Left lobe of liver (tissue), 2 donors: ENCODE measurements at places on chromosomes 5 and 9. TPM values are rescaled to one million over a fixed set of nuclear protein-coding genes. Genes with fewer than 3 reads are reported as not detected.

DNA sequence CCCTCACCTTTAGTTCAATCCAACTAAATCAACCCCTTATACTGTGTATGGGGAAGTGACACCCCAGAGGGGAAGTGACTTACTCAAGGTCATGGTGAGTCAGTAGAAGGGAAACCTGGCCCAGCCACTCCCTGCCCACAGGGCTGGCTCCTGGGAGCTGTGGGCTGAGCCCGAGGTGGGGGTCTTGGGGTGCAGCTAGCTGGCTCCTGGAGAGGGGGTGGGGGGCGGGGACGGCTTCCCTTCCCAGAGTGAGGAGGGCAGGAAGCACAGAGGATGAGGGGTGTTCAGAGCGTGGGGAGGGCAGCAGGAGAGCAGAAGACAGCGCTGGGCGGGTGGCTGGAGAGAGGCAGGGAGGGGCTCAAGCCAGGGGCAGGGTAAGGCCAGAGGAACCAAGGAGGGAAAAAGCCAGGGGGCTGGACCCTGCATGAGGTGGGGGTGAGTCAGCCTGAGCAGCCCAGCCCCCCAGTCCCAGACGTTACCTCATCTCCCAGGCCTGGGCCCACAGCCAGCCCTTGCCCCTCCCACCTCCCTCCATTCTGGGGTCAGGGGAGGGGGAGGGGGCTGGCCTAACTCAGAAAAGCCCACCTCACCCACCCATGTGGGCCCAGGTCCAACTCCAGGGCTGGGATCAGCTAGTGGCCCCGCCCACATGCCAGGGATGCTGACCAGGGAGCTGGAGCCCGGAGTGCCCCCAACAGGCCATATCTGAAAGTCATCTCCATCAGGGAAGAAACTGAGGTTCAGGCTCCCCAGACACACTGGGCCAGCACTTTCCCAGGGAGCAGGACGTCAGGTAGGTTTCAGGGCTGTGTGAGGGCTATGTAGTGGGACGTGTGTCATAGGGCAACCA is 2.8 kb downstream of the PDLIM7 start:
- no peak for DNase-seq

GRCh38 chr9:133845440-133845839 is 107.3 kb upstream of the SARDH start:
- peak; percentile 73 for DNase-seq

- peak; percentile 57 for DNase-seq
Observed at GRCh38 chr9:109118808-109119438, 824 bp downstream of the TMEM245 start.

DNA sequence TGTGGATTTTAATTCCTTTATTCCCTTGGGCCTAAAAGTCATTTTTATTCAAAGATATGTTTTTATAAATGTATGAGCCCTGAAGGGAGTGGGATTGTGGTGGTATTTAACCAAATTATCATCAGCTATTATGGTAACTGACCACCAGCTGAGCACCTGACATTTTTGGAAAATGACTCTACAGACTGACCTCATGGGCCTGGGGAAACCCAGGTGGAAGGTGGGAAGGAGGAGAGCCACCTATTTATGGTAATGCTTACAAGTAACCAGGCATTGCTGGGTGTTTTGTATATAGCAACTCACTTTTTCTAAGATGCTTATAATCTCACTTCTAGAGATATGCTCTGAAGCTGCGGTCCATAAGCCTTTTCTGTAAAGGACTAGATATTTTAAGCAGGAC is 22.3 kb upstream of the NFIB start:
- DNase-seq = no peak

DNA sequence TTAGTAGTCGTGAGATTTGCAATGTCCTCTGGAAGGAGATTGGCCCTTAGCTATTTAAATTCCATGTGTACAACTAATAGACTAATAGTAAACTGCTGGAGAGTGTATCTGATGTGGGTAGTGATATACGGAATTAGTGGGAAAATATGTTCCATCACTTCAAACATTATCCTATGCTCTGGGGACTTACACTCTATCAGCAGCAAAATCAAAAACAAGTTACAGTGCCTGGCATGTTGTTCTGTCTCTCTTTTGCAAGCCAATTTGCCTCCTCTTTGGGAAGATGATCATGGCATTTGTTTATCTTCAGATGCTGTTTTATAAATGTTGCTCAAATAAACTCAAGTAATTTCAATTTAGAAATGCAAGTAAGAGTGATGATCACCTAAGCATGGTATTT is 311.9 kb upstream of the ACO1 start:
- no peak for DNase-seq

- DNase-seq = no peak
Observed at GRCh38 chr5:79829260-79829659, 139.6 kb downstream of the CMYA5 start.

DNA sequence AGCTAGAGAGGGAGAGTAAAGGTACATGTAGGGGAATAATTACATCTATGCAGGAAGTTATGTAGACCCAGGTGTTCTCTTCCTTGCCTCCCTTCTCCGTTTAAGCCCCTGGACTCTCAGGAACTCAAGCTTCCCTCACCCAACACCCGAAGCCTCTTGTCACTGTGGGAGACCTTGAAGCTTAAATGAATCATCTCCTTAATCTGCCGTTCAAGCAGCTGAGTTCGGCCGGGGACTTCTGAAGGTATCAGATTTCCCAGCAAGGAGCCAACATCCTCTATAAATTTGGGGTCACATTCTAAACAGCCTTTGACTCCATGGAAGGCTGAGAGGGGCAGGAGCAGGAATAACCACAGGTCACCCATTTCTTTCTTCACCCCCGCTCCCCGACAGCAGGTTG is 412 bp downstream of the IZUMO3 start:
- DNase-seq = no peak

DNA sequence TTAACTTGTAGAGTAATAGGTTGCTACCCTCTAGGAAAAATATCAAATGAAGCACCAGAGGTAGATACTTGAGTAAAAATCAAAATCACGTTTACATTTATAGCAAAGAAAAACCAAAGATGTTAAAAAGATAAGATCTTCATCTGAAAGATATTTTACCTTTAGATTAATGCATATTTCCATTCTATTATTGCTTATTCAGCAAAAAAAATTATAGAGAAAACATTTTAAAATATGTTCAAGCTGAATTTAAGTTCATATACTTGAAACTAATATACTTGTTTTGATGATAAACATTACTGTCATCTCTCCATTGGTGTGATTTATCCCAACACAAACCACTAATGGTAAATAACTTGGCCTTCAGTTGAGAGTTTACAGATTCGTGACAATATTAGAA is 422.3 kb downstream of the CAAP1 start:
- no peak for DNase-seq

DNA sequence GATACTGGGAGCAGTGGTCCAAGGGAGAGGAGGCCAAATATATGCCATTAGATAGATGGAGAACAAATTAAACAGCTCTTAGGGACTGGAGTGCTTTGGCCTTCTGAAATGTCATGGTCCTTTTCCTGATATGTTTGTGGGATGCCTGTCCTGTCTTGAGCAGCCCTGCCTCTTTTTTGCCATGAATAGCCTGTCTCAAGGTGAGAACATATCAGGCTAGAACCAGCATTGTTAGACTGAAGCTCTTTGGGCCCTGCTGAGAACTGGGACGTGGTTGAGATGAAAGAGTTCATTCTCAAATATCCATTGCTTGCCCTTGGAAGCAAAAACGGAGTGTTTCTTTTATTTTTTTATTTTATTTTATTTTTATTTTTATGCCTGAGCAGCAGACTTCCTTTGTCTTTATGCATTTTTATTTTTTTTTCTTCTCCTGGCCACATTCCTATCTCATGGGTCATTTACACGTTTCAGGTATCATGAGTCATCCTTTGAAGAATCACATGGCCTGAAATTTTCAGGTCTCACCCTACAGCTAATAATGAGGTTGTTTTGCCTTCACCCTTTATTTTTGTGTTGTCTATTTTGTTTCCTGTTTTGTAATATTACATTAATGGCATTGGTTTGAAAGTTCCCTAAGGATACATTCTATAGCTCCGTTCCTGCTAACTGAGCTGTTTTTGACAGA is 371.4 kb downstream of the PSAT1 start:
- no peak for DNase-seq

- no peak for DNase-seq
Observed at GRCh38 chr5:162496100-162496808, 428.7 kb downstream of the GABRG2 start.

DNA sequence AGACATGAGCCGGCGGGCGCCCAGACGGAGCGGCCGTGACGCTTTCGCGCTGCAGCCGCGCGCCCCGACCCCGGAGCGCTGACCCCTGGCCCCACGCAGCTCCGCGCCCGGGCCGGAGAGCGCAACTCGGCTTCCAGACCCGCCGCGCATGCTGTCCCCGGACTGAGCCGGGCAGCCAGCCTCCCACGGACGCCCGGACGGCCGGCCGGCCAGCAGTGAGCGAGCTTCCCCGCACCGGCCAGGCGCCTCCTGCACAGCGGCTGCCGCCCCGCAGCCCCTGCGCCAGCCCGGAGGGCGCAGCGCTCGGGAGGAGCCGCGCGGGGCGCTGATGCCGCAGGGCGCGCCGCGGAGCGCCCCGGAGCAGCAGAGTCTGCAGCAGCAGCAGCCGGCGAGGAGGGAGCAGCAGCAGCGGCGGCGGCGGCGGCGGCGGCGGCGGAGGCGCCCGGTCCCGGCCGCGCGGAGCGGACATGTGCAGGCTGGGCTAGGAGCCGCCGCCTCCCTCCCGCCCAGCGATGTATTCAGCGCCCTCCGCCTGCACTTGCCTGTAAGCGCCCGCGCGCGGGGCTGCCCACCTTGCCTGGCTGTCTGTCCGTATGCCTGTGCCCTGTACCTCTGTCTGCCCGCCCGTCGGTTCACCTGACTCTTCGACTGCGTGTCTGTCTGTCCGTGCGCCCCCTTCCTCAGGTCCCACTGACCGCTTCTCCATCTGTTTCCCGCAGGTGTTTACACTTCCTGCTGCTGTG is 412 bp downstream of the FGF18 start:
- peak; percentile 44 for DNase-seq

DNA sequence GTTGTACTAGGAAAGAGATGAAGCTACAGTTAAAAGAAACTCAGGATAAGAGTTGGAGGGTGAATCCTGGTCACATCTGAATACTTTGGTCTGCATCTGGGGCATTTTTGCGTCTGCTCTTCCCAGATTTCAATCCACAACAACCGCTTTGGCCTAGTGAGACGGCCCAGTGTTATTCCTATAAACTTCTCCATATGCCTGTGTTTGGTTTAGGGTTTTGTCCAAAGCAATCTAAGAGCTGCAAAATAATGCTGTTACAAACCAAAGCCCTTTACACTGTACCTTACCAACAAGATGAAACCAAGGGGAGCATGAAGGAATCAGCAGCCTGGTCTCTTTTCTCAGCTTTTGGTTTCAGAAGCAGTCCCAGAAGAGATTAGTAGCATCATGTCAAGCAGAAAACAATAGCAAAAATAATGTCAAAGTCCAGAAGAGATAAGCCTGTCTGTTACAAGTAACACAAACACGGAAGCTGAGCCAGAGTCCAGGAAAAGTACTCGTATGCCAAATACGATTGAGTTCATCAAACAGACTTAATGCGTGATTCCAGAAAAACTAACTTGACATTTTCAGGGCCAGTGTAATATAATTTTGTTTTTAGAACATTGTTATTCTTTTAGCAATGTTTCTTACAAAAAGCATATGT is 379.9 kb upstream of the ACO1 start:
- no peak for DNase-seq

DNA sequence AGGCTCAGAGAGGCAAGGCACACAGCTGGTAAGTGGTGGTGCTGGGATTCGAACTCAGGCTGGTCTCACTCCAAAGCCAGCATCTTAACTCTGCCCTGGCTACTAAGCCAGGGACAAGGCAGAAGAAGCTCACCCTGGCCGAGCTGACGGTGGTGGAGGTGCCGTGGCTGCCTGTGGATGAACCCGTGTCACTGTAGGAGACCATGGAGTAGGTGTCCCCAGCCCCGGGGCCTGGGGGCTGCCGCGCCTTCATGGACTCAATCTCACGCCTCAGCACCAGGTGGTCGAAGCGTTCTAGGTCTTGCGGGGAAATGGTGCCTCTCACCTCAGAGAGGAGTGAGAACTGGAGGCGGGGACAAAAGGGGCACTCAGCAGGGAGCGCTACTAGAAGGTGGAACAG is 35.4 kb upstream of the AKNA start:
- no peak for DNase-seq

DNA sequence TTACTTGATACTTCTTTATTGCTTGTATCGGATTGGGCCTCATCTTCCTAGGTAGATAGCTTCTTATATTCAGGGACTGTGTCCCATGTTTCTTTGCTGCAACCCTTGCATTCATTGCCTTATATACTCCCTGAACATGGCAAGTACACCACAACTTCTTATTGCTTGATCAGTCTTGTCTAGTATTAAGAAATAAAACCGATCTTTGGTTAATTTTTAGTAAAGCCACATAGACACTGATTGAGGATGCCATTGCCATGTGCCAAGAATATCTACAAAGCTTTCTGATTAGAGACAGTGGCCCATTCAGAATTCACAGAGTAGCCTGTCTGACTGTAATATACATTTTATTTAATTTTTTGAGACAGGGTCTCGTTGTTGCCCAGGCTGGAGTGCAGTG is 34.7 kb upstream of the ANKRD55 start:
- DNase-seq = no peak

GRCh38 chr5:170495825-170496661 is 7.8 kb upstream of the KCNIP1 start:
- no peak for DNase-seq

- DNase-seq = no peak
Observed at GRCh38 chr5:140018096-140018481, 25.0 kb downstream of the NRG2 start.

- DNase-seq = no peak
Observed at GRCh38 chr9:72635197-72635596, 113.8 kb downstream of the TMC1 start.

DNA sequence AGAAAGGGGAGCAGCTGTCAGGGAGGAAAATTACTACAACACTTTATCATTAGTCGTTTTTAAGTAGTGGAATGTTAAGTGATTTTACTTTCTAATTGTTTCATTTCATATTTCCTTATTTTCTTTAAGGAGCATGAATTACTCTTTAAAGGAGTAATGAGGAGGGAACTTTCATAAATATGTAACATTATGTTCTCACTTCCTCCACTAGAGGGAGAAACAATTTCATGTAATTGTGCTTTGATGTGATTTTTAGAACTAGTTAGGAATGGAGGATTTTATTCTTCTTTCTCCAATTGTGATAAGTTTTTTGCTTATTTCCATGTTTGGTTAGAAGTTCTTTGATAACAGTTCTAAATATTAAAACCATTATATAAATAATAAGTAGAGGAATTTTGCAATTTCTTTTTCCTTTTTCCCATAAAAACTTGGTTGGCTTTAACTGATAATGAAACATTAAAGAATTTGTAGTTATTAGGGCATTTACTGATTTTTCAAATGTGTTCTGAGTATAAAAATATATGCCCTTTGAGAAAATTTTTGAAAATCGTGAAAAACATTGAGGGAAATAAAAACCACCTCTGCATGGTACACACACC is 25.6 kb downstream of the CEP78 start:
- DNase-seq = no peak

ARL14EPL gene
- not detected for total RNA-seq

ROPN1L gene
- total RNA-seq = 0.35 TPM

ZCCHC7 gene
- 6.5 TPM for total RNA-seq

KIF4B gene
- total RNA-seq = not detected

IL33 gene
- total RNA-seq = 9.3 TPM

FAM78A gene
- total RNA-seq = 1.2 TPM
